Left forelimb (tissue), 1 donor: ENCODE measurements at places on chromosomes 2 and 18.

- DNase-seq: no peak
These were observed 417.9 kb downstream of the NRXN1 start for GRCh38 chr2:50614056-50614455.

DNA sequence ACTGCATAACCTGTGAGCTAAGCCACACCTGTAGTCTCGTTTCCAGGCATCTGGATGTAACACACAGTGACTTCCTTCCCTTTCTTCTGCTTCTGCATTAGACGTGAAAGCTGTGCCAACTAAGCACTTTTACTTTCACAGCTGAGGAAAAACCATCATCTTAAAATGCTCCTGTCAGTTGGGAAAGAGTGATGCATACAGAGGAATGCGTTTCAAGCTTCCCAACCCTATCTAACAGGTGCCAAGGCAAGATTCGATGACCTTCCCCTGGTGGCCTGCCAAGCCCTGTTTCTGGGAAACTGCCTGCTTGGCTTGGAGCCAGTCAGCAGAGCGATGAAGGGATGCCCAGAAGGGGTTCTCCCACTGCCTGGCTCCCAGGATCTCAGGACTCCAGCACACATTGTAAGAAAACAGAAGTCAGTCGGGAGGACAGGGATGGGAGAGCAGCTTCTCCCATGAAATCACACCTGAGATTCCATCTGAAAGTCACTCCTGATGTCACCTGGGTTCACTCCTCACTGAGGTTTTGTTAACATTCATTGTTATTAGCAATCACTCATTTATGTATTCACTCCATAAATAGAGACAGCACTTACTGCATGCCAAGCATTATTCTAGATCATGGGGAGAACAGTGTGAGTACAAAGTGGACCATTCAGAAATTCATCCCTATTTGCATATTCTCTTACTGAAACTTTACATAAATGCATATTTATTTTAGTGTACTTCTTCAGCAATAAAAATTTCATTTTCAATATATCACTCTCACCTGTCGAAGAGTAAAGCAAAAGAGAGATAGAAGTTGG, 64.1 kb downstream of the DTNA start:
- DNase-seq: no peak

- no peak for DNase-seq
These were observed 82.7 kb upstream of the SLC35G4 start for GRCh38 chr18:11526675-11527074.

GRCh38 chr2:25168256-25169072, at the start of gene POMC:
TSS of gene POMC (minus strand) at chr2:25168580. CDS start at chr2:25164772, 3,808 bp downstream.
- DNase-seq: no peak

- no peak for DNase-seq
These were observed 349.7 kb upstream of the GALNT5 start for GRCh38 chr2:156907806-156908205.

GRCh38 chr2:224178056-224178455, 139.0 kb upstream of the SERPINE2 start:
- no peak for DNase-seq

DNA sequence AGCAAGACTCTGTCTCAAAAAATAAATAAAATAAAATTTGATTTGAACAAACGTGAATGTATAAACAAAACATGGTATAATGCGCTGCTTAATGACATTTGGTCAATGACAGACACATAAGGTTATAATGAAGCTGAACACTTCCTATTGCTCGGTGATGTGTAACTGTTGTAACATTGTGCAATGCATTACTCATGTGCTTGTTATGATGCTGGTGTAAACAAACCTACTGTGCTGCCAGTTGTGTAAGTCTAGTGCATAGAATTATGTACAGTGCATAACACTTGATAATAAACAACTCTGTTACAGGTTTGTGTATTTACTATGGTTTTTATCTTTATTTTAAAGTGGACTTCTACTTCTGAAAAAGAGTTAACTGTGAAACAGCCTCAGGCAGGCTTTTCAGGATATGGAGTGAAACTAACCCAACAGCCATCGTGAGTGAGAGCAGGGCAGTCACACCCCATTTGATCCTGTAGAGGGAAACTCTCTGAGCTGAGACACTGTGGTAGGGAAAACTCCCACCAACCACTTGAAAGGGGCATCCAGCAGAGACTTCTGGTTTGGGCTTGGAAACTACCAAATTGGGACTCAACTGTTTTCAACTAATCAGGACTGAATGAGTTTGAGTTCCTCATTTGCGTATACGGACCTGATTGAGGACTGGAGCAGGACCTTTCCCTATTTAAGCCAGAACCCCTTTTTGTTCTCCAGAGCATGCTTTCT, 8.7 kb upstream of the RPRD1A start:
- no peak for DNase-seq

GRCh38 chr18:55407191-55407590, 180.8 kb downstream of the TCF4 start:
- DNase-seq: no peak

GRCh38 chr2:19810637-19811036, 91.1 kb downstream of the TTC32 start:
- peak; percentile 68 for DNase-seq

GRCh38 chr2:224069172-224069571, 30.1 kb upstream of the SERPINE2 start:
- DNase-seq: no peak

- DNase-seq: no peak
These were observed 8.4 kb upstream of the CREG2 start for GRCh38 chr2:101395545-101396315.

GRCh38 chr2:237180187-237180586, 94.5 kb downstream of the COPS8 start:
- no peak for DNase-seq

DNA sequence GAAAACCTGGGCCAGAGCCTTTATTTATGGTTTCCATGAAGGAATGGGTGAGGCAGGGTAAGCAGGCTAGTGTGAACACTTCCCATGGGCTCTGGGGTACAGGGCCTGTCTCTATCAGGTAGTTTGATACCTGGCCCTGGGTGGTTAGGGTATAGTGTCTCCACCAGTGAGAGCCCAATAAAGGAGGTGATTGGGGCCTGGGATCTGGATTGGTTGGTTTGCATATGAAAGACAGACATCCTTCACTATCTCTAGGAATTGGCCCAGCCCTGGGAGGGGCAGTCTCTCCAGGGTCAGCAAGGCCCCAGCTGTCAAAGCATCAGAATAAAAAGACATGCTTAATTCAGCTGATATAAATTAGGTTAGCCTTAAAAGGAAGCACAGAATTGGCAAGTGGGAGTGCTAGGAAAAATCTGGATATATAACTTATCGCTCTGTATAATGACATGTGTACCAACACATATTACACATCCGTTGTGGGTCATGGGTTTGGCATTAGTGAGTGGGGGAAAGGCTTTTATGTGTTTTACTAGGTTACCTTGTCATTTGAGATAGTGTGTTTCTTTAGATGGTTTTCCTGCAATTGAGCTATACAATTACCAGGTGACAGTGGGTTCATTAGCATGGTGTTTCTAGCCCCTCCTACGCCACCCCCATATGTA, 18.5 kb upstream of the TMEM178A start:
- no peak for DNase-seq

DNA sequence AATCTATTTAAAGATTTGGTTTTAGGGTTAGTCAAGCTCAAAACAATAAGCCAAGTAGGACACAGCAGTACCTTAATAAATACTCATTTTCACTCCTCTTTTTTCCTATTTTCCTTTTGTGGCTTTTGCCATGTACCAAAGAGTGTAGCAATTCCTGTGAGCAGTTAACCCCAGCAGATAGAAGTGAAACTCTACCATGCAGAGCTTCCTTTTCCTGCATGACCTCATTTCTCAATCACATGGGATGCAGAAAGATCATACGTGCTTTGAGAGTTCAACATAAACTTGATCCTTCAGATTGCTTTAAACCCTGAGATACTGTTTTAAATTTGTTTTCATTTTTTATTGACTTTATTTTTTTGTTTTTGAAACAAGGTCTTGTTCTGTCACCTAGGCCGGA, 99.1 kb upstream of the ARHGAP15 start:
- no peak for DNase-seq

GRCh38 chr2:23158306-23158705, 226.7 kb upstream of the KLHL29 start:
- no peak for DNase-seq

DNA sequence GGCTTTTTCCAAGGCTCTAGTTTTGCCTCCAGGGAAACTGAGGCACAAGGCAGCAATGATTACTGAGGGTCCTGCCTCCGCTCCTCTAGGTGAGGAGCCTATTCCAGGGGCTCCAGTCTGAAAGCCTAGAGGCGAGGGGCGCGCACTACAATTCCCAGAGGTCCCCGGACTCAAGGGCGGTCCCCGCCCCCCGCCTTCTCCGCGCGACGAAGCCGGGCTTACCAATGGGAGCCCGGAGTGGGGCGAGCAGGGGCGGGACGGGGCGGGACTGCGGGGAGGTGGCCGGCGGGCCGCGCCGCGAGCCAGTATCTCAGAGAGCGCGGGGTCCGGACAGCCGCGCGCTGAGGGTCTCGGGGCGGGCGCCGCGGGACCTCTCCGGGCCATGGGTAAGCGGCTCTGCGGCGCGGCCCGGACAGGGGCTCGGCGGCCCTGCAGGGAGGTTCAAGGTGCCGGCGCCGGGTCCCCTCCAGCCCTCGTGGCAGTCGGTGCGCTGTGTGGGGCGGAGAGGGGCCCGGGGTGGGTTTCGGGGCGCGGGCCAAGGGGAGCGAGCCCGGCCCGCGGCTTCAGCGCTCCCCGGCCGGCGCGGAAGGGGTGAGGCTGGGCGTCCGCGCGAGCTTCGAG, at the start of gene ARID5A:
ARID5A (plus strand) TSS at position 308 of the 621 bp plus-strand sequence; CDS start at position 383, 75 bp downstream.
- DNase-seq: peak; percentile 92

GRCh38 chr2:151862700-151863099, 34.5 kb upstream of the ARL5A start:
- DNase-seq: no peak

GRCh38 chr18:38033282-38033681, 467.7 kb upstream of the CELF4 start:
- no peak for DNase-seq
